ENCODE measurements at places on chromosomes 6 and 20. TPM values are rescaled to one million over a fixed set of nuclear protein-coding genes. Genes with fewer than 3 reads are reported as not detected.

DNA sequence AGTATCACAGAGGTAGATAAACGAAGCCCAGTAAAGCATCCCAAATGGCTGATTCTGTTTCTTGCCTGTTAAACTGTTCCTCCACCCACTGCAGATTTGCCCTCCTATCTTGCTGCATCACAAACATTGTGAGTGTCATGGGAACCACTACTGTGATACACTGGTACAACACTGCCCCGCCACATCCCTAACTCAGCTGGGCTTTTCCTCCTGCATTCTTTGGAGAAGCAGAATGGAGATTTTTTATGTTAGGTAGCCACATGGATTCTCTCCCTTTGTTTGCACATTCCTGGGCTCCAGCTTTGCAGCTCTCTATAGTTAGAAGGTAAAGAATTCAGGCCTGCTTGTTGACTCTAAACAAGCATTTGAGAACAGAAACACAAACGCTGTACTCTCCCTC, 234.1 kb downstream of the TMEM242 start:
- DNase-seq, result no peak

GRCh38 chr6:18352842-18353241, 34.3 kb upstream of the RNF144B start:
- no peak for DNase-seq

DNA sequence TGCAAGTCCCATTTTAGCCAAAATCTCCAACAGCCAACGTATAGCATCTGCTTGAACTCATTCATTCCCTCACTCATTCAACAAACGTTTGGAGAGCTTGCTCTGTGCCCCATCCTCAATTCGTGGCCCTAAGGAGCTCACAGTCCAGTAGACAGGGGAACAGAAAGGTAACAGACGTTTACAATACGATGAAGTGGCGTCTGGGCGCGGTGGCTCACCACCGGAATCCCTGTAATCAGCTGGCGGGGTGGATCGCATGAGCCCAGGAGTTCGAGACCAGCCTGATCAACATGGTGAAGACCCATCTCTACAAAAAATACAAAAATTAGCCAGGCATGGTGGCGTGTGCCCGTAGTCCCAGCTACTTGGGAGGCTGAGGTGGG, 790 bp upstream of the E2F1 start:
- DNase-seq, result no peak

GRCh38 chr6:48881551-48881950, 581.5 kb downstream of the MMUT start:
- no peak for DNase-seq

- peak; percentile 24 for DNase-seq
Observed at GRCh38 chr20:42740226-42740870, 449.4 kb downstream of the PTPRT start.

- DNase-seq, result no peak
Observed at GRCh38 chr6:105791583-105792318, 294.4 kb upstream of the PRDM1 start.

DNA sequence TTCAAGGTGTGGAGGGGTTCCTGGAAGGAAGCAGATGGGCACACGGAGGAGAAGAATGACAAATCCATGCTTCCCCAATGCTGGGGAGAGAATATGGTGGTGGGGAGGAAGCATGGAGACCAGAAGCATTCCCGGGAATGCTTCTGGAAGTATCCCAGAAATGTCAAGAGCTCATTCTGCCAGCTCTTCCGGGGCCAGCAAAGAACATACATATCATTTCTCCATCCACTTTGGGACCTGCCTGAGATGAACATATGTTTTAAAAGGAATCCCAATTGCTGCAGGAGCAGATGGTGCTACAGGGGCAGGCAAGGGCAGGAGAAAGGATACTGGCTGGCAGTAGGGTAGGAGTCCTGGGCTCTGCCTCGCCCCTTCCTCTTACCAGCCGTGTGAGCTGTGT, 37.9 kb upstream of the CCDC167 start:
- no peak for DNase-seq

DNA sequence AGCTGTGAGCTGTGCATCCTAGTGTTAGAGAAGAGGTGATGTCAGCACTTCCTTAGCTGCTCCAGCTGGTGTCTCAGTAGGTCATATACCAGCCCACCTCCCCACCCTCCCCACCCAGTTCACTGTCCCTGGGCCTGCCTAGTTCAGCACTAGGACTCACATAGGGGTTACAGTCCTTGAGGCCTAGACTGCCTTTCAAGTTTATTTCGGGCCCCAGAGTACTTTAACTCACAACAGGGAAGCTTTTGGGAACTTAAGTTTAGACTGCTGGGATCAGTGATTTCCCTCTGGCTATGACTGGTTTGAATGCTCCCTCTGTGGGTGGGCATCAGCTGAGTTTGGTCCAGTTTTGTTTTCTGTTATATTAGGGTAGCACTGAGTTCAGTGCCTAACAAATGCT, 139.2 kb upstream of the MMS22L start:
- DNase-seq, result no peak

DNA sequence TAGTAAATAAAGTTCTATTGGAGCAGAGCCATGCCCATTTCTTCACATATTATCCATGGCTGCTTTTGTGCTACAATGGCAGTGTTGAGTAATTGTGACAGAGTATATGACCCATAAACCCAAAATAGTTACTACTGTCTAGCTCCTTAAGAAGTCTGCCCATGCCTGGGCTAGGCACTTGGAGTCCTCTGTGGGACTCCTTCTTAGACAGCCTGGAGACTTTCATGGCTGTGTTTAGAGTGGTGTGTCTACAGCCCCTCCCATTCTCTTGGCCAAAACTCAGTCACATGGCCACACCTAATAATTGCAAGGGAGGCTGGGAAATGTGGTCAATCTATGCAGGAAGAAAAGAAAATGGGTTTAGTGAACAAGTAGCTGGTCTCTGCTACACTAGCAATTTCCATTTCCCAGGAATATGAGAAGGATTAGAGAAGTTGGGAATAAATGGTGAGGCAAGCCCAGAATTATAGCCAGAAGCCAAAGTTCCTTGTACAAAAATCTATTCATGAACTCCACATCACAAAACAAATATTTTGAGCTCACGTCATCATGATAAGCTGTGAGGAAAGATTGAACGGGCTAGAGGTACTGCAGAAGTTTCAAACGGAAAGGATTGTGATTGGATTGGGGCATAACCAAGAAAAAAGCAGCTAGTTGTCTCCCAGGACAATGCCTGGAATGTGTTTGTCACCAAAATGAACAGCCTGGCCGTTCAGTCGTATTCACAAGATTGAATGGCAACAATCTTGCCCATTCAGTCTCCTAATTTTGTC, 251.8 kb upstream of the PLN start:
- no peak for DNase-seq

DNA sequence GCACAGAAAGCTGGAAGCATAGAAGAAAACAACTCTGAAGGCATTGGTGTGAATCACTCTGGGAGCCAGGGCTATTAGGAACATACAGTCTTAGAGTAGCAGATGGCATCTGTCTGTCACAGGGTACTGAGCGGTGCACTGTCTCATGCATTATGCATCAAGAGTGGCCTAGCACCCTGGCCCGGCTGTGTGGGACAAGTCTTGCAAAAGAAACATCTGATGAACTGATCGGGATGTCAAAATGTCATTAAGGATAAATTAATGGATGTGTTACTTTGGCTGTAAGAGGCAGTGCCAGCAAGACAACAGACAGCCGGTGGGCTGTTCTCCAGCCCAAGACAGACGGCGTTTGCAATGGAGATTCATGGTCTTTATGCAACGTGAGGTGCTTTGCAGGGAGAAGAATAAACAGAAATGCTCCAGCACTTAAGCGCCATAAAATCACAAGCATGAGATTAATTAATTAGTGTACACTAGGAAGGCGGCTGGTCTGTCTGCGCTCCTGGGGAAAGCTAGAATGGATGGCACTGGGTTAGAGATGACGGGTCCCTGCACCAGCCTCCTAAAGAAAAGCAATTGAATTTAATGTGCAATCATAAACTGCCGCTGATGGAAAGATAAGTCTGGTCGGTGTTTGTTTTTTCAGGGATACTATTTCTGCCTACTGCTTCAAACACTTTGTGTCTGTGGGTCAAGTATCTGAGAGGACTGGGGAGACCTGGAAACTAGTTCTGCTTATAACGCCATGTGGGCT, 600.6 kb upstream of the CHD6 start:
- DNase-seq, result no peak

DNA sequence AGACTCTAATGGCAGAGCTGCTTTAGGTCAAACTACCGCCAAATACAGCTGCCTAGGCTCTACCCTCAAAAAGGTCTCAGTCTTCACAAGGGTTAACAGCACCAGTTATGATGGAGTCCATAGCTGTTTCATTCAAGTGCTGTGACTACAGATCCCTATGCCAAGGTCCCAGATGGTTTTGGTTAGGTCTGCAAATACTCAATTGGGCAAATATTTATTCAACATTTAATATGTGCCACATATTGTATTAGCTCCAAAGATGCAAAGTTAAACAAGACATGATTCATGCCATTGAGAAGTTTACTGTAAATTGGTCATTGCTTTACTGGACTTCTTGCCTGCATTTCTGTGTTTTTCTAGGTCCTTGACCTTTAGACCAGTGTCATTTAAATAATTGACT, 55.8 kb upstream of the TFAP2D start:
- no peak for DNase-seq

DNA sequence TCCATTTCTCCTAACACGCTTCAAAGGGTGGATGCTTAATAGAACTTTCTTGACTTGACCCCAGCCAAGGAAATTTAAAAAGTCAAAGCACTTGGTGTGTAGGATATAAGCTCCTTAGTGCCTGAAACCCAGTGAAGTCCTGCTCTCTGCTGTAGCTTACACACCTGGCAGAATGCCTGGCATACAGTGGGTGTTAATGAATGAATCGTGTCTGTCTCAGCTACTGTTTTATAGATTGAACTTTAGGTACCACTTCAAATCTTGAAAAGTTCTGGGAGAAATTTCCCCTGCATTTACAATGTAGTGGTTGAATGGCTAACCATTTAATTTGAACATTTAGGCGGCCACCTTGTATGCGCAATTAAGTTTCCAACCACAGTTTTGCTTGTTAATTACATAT, 70.5 kb upstream of the ZNF217 start:
- DNase-seq, result no peak

DNA sequence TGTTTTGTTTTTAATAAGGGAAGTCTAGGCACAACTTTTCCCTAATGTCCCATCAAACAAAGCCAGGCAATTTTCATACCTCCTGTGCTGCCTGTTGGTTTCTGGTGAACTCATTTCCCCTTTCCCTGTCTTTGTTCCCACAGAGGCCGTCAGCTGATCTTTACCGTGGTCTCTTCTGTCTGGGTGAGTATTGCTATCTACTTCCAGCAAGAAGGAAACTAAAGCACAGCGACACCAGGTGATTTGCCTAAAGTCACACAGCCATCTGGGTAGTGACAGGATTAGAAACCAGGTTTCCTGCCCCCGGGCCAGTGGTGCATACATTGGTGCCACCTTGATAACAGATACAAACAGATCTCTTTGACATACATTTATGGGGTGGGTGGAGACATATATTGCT, 59.6 kb downstream of the RAB44 start:
- DNase-seq, result no peak

DNA sequence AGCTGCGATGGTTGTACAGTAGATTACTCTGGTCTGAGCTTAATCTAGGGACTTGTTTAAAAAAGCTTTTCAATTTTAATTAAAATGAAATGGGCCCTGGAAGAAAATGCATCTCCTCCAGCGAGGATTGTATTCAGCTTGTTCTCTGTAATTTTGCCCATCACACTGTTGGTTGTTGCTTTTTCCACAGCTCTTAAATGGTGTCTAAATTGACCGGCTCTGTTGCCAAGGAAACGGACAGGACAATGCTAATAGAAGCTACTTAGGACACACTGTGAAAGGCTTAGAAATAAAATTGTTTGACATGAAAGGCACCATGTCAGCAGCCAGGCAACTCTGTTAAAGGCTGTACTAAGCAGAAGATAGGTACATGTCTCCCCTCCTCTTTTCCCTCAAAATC, 116.7 kb upstream of the NRSN1 start:
- DNase-seq, result no peak

DNA sequence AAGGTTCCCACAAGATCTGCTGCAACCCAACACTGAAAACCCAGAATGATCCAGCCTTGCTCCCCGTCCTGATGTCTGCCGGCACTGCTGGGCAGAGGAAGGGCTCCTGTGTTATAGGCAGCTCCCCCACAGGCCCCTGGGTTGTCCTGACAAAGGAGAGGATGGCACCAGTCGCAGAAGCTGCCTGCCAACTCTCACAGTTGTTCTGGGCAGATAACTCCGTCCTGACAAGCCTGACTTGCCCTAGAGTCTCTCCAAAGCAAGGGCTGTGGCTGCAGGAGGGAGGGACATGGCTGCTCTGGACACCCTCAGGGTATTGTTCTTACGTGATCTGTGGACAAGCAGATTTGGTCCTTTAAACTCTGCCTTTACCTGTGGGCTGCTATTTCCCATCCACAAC, 243.8 kb downstream of the CDH26 start:
- no peak for DNase-seq

DNA sequence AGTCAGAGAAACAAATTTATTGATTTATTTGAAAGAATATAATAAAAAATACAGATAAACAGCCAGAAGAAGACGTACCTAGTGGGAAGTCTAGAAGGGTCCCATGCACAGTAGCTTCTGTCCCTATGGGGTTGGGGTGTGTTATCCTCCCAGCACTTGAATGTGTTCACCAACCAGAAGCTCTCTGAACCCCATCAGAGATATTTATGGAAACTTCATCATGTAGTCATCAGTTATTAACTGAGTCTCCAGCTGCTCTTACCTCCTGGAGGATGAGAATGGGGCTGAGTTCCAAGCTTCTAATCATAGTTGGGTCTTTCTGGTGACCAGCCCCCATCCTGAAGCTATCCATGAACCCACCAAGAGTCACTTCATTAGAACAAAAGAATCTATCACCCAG, 15.4 kb upstream of the USP45 start:
- no peak for DNase-seq

- DNase-seq, result no peak
Observed at GRCh38 chr20:63881451-63882226, 13.3 kb upstream of the DNAJC5 start.

GRCh38 chr6:30782425-30783014, 38.2 kb upstream of the IER3 start:
- DNase-seq, result no peak

DNA sequence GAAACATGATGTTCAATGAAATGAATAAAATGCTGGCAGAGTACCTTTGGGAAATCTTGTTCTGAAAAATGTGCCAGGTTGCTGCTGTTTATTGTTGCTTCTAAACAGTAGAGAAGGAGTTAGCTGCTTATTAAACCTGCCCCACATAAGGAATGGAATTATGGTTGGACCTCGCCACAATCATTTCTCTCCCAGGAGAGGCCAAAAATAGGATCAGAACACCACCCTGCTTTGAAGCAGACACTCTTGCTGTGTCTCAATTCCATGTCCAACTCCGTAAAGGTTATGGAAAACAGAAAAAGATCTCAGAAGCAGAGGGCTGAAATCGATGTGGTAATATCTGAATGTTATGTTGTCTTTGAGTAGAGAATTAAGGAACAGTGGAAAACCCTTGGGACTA, 27.9 kb downstream of the AFG1L start:
- DNase-seq, result no peak

The ARID1B gene
- 48.0 TPM for total RNA-seq

The GPR6 gene
- total RNA-seq, result not detected

The MAP3K5 gene
- 6.6 TPM for total RNA-seq

The PBX2 gene
- 47.7 TPM for total RNA-seq

The TAGAP gene
- 1.6 TPM for total RNA-seq

The HLA-DRA gene
- 151 TPM for total RNA-seq

The DDX27 gene
- 13.3 TPM for total RNA-seq

The BCAS4 gene
- total RNA-seq, result 1.2 TPM

The BPIFA1 gene
- total RNA-seq, result not detected

The TOX2 gene
- total RNA-seq, result 0.73 TPM

The HNF4A gene
- total RNA-seq, result not detected

The MYLIP gene
- total RNA-seq, result 24.0 TPM

The CCM2L gene
- total RNA-seq, result 7.8 TPM

All from left cardiac atrium (tissue), 4 donors.